ENCODE measurements at places on chromosomes 2 and 18.

GRCh38 chr2:174492963-174493431 is 6.2 kb upstream of the GPR155 start:
- DNase-seq, result peak; percentile 82

- DNase-seq, result no peak
These were observed 54.6 kb upstream of the ZFP36L2 start for GRCh38 chr2:43280994-43281393.

DNA sequence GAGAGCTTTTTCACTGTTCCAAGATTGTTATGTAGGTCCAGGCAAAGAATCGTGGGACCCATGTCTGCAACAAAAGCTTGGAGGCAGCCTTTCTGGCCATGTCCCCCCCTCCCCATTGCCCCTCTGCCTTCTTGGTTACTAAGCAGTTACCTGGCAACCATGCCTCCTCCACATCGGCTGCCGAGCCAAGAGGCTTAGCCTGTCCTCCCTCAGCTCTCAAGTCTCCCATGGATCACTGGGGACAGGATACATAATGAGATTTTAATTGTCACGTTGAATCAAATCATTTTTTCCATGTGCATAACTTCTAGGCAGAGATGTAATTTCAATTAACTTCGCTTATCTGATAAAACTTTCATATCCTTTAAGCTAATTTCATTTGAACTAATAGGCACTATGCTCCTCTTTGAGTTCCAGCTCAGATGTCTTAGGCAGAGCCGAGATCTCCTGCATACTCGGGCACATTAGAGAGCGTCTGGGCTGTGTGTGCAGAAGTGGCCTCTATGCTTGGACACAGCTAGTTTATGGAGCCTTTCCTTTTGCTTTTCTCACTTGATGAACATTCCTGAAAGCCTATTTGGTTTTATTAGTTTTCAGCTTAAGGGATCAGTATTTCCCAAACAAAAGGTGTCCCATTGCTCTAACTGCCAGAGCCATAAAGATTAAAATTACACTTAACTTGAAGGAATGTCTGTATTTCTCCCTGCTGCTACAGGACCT is 80.7 kb downstream of the LYPD1 start:
- no peak for DNase-seq

- DNase-seq, result peak; percentile 39
These were observed 7.4 kb downstream of the EPAS1 start for GRCh38 chr2:46304635-46305034.

GRCh38 chr2:35580956-35581355 is 774.6 kb upstream of the CRIM1 start:
- DNase-seq, result no peak

DNA sequence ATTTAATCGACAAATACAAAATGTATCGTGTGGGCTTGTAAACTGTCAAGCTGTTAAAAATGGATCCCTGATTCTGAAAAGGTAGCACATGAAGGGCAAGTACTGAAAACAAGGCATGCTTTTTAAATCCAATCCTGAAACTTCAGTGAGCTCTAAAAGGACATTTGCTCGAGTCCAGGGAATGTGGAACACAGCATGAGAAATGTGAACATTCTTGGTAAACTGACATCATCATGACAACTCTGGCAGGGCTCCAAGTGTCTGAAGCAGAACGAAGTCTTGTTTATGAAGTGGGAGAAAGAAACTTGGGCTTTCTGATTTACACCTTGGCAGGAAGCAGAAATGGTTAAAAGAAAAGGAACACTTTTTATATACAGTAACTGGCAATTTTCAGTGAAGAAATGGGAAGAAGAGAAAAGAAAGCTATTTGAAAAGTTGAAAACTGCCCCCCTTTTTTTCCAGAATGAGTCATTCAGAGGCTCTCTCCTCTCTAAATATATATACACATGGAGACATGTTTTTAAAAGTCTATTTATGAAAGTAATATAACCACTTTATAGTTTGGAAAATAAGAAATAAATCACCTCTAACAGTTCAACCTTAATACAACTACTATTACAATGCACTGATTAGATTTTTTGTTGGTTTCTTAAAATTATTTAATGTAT is 120.8 kb downstream of the GAREM1 start:
- no peak for DNase-seq

DNA sequence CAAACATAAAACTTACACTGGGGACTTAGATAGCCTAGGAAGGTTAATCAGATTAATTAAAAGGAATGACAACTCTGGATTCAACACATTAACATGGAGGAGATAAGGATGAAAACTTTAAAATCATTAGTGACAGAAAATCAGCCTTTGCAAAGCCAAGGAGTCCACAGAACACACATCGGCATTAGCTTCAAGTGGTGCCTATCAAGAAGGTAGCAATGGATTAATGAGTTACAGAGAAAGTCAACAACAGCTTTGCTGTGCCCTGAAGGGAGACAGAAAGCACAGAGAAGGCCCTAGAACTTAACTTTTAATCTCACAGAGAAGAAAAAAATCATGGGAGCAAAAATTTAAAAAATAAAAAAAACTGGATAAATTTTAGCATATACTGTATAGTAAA is 88.6 kb downstream of the KCNH7 start:
- DNase-seq, result no peak

DNA sequence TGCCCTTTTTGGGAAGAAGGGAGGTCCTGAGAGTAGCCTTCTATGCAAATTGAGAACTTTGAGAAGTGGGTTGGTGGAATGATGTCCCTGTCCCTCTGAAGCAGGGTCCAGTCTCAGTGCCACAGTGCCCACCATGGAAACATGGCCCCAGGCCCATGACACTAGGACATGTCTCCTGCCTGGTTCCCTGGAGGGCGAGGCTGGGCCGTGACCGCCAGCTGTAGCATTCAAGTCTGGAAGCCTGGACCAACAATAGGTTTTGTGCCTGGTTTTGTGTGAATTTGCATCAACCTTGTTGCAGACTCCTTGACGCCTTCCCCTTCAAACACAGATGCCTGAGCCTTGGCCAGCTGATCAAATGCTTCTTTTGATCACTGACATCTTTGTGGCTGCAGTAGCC is 27.5 kb downstream of the ARID5A start:
- DNase-seq, result no peak

GRCh38 chr2:240302933-240303595 is 132.4 kb upstream of the GPC1 start:
- no peak for DNase-seq

- peak; percentile 18 for DNase-seq
These were observed 681.3 kb downstream of the ADCYAP1 start for GRCh38 chr18:1585881-1586488.

DNA sequence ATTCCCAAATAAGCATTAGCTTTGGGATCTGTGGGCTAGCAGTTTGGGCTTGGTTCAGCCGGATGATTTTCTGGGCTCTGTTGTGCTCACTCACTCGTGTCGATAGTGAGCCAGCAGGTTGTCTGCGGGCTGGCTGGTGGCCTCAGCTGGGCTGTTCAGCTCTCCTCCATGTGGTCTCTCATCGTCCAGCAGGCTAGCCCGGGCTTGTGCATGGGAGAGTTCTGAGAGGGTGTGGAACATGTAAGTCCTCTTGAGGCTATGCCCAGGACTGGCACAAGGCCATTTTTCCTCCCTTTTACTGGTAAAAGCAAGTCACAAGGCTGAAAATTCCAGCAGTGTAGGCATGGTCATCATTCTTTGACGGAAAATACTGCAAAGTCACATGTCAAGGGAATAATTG is 38.5 kb downstream of the NTSR2 start:
- DNase-seq, result no peak

DNA sequence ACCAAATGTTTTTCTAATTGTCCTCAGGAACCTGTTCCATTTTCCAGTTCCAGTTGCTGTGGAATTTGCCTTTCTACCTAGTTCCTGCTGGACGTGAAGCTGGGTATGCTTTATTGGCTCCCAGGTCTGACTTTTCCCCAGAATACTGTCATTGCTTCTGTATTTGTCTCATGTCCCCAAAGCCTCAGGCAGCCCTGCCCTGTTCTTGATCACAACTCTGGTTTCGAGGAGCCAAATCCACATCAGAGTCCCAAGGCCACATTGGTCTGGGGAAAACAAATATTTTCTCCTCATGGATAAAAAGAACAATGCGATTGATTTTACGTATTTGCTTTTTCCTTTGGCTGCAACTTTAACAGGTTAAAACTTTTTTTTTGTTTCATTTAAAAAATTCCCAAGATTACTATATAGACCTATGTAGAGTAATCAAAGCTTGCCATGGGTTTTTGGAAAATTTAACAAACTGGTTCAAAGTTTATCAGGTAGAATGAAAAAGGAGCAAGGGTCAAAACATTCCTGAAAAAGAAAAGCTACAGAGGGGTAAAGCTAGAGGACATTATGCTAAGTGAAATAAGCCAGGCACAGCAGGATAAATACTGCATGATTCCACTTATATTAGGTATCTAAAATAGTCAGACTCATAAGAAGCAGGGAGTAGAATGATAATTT is 85.2 kb downstream of the MDH1 start:
- no peak for DNase-seq

DNA sequence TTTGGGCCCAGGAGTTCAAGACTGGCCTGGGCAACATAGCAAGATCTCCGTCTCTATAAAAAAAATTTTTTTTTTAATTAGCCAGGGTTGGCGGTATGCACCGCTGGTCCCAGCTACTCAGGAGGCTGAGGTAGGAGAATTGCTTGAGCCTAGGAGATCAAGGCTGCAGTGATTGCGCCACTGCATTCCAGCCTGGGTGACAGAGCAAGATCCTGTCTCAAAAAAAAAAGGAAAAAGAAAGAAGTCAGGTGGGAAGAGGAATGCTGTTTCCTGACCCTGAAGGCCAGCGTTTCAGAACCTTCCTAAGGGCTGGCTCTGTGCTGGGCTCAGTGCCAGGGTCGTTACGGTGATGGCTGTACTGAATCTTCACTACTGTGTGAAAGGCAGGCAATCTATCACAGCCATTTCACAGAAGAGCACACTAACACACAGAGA is 35.0 kb upstream of the AGAP1 start:
- no peak for DNase-seq
